Activated naive CD8-positive, alpha-beta T cell treated with anti-CD3 and anti-CD28 coated beads for 36 hours (primary cell): ENCODE measurements at places on chromosomes 12 and 14. TPM values are rescaled to one million over a fixed set of nuclear protein-coding genes. Genes with fewer than 3 reads are reported as not detected.

Gene KRT8
- 0.62 TPM for total RNA-seq

Gene PWP1
- total RNA-seq, result 87.0 TPM

Gene MARCHF9
- 18.2 TPM for total RNA-seq

Gene NPFF
- not detected for total RNA-seq

Gene EPS8
- 2.1 TPM for total RNA-seq

Gene TAS2R46
- total RNA-seq, result 0.39 TPM

Gene SERPINA3
- not detected for total RNA-seq

Gene DNAJC22
- not detected for total RNA-seq

Gene CPM
- total RNA-seq, result 5.8 TPM

Gene NRXN3
- not detected for total RNA-seq

Gene CLEC6A
- not detected for total RNA-seq

Gene ERBB3
- total RNA-seq, result 0.97 TPM

Gene PCK2
- 110 TPM for total RNA-seq

Gene OLR1
- total RNA-seq, result not detected

Gene RNASE7
- not detected for total RNA-seq

Gene NANOG
- not detected for total RNA-seq

Gene FMNL3
- 20.3 TPM for total RNA-seq

Gene KRT80
- not detected for total RNA-seq

Gene SPTLC2
- 36.2 TPM for total RNA-seq

Gene PALS1
- total RNA-seq, result 6.4 TPM

Gene MSI1
- total RNA-seq, result 1.7 TPM

Gene ACACB
- total RNA-seq, result 7.8 TPM

Gene DPY19L2
- total RNA-seq, result 6.2 TPM

Gene CPNE6
- total RNA-seq, result not detected

Gene POTEG
- total RNA-seq, result not detected

Gene METTL17
- 94.1 TPM for total RNA-seq

Gene NUBPL
- 12.3 TPM for total RNA-seq

Gene VWF
- 0.25 TPM for total RNA-seq

Gene LBHD2
- total RNA-seq, result not detected

Gene RHOJ
- not detected for total RNA-seq

Gene REP15
- total RNA-seq, result 0.20 TPM

Gene IAPP
- total RNA-seq, result not detected

Gene TCL1B
- total RNA-seq, result not detected

Gene HEBP1
- 21.2 TPM for total RNA-seq

Gene GPX2
- not detected for total RNA-seq

Gene KCNMB4
- 0.82 TPM for total RNA-seq

Gene KRT79
- 0.96 TPM for total RNA-seq
